ENCODE measurements at places on chromosomes 7 and 10. TPM values are rescaled to one million over a fixed set of nuclear protein-coding genes. Genes with fewer than 3 reads are reported as not detected.

Gene VSTM4
- 29.9 TPM for total RNA-seq

Gene FASTK
- 60.2 TPM for total RNA-seq

Gene SPDYE16
- total RNA-seq, result not detected

Gene PRR15
- total RNA-seq, result 1.2 TPM

Gene AKAP9
- total RNA-seq, result 105 TPM

Gene LBX1
- 4.0 TPM for total RNA-seq

Gene ANKRD61
- 0.11 TPM for total RNA-seq

Gene PTPN20
- total RNA-seq, result 7.4 TPM

Gene CHRM2
- 5.3 TPM for total RNA-seq

Data from spinal cord (tissue), 10 donors.